ENCODE measurements at places on chromosomes 5 and 9.

DNA sequence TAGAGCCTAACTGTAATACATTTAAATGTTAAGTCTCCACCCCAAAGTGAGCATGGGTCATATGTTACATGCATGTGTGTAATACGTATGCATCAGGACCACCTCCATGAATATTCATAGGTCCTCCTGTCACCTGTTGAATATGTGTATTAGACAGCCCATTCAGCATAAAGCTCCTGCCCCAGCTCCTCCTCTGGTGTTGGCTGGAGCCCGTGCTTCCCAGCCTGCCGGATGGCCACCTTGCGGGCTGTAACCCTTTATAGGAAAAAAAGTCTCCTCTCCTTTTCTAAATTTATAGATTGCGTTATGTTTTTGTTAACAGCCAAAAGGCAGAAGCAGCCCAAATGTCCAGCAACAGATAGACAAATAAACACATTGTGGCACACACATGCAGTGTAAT, 299.5 kb downstream of the MED10 start:
- DNase-seq = no peak

DNA sequence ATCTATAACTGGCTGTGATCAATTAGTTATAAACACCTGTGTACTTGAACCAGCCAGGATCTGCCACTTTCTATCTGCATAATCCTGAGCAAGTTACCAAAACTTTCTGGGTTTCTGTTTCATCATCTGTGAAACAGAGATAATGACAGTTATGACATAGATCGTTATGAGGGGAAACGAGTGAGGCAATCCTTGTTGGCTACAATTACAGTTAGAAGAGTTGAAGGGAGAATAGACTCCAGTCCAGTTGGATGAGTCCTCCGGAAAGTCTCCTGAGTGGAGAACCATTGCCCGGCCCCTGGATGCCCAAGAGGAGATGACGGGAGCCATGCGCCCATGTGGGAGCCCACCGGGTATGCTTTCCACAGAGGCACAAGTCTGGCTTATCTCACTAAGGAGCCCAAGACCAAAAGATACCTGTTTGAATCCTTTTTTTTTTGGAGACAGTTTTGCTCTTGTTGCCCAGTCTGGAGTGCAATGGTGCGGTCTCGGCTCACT, 4.5 kb downstream of the PDE6A start:
- no peak for DNase-seq

DNA sequence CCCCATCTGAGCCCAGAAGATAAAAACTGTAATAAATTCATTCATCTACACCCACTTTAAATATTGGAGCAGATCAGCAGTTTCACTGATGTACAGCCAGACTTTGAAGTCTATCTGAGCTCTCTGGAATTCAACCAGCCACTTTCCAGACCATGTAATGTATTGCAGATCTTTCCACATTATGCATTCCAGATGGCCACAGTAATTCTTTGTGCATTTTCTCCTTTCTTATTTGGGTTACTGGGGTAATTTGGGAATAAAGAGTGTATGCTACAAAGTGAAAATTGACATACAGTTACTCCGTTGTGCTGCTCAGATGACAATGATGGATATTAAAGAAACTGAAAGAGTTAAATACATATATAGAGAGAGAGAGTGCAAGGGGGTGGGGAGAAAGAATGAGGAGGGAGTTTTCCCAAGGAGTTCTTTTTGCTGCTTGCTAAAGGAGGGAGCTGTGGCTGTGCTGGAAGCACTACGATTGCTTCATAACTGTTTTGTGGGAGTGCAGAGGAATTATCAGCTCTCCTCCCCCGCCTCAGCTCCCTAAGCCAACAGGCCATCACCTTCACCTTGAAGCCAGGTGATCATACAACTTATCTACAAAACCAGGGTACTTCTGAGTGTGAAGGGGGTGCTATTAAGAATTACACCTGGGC, 152.8 kb downstream of the GAS1 start:
- DNase-seq = no peak

GRCh38 chr9:123383512-123384170, 27.6 kb downstream of the CRB2 start:
- DNase-seq = no peak

GRCh38 chr9:69546265-69546664, 125.9 kb downstream of the APBA1 start:
- DNase-seq = peak; percentile 19

DNA sequence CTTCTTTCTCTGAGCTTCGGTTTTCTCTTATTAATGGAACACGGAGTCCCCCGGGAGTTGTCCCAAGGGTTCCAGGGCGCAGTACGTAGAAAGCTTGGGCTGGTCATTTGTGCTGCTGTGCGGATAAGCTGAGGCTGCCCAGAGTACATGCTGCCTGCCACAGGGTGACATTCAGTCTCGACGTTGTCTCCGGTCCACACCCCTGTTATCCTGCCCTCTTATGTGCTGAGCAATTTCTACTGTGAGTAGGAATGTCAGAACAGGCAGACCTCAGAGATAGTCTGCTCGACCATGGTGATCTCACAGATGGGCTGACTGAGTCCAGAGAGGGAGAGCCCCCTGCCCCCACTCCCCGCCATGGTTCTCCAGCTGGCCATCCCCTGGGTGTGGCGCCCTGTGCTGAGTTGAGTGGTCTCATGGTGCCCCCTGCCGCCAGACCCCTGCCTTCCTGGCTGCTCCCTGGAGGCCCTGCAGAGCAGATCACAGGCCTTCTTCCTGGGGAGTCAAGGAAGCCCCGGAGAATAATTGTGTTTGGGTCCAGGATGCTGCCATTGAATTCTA, 124.0 kb downstream of the RGS3 start:
- peak; percentile 17 for DNase-seq

DNA sequence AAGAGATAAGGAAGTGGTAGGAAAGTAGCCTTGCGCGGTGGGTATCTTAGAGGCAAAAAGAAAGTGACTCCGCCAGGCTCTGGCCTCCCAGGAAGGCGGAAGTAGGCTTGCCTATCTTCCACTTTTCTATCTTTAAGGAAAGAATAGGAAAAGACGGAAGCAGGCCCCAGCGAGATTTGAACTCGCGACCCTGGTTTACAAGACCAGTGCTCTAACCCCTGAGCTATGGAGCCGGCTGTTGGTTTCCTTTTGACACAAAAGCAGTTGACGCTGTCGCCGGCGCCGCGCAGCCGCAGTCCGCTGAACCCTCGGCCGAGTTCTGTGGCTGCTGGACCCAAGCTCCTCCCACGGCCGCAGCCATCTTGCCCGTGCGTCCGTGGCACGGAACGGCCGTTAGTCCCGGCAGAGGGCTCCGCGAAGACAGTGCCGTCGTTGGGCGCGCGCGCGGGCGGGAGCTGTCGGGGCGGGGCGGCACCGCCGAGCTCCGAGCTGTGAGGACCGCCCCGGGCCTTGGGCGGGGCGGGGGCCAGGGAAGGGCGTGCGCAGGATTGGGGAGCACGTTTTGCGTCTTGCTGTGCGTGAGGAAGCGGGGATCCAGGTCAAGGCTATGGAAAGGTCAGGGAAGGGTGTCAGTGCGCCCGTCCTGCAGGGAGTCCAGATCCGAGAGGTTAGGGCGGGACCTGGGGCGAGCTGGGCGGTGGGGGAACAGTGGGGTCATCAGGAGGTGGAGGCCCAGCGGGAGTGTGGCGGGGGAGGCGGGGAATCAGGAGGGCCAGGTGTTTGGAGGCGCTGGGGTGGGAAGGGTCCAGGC, 13.3 kb downstream of the TRIM7 start:
- no peak for DNase-seq

GRCh38 chr5:140642718-140643117, 3.5 kb downstream of the TMCO6 start:
- no peak for DNase-seq

GRCh38 chr9:136846376-136847087, 2.7 kb upstream of the PHPT1 start:
- DNase-seq = no peak

- DNase-seq = no peak
Measured at GRCh38 chr9:109875495-109876129, 95.6 kb downstream of the PALM2AKAP2 start.

- DNase-seq = no peak
Measured at GRCh38 chr5:95384485-95385213, 6.5 kb upstream of the FAM81B start.

DNA sequence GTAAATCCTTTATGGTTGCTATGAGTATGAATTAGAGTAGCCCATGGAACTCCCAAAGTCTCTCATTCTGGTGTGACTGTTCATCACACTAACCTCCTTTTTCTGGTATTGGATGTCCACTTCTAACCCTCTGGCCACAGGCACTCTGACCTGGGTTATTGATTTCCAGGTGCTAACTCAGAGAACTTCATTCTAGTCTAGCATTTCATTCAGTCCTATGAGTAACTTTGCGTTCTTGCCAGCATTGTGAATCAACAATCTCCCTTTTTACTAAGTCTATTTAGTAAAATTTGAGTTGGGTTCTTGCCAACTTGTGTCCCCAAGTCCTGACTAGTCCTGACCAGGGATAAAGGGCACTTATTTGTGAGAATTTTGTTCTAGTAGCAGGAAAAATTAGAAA, 103.5 kb downstream of the SNX18 start:
- no peak for DNase-seq

DNA sequence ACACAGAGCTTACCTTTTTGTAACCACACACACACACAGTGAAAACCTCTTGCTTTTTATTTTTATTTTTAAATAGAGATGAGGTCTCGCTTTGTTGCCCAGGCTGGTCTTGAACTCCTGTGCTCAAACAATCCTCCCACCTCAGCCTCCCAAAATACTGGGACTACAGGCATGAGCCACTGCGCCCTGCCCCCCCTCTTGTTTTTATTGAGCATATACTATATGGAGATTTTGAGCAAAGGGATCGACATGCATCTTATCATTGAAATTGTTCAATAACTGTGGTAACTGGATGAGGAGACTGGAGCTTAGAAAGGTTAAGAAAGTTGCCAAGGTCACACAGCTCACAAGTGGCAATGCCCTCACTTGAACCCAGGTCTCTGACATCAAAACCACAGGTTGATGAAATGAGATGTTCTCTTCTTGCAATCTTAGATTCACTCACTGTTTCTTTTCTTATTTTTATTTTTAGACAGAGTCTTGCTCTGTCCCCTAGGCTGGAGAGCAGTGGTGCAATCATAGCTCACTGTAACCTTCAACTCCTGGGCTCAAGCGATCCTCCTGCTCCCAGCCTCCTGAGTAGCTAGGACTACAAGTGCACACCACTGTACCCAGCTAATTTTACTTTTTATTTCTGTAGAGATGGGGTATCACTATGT, 26.8 kb upstream of the STXBP1 start:
- DNase-seq = no peak

DNA sequence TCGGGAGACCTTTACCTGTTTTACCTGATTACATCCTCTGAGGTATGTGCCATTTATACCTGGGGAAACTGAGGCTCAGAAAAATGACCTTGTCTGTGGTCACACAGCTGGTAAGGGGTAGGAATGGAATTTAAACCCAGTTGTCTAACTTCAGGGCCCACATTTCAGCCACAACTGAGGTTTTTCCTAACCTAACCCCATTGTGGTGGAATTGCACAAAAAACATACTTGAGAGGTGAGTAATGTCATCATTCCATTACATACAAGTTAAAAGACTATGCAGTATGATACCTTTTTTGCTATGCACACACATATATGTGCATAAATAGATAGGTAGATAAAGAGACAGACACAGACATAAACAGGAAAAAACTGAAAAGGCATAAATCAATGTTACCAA, 14.1 kb downstream of the FGF1 start:
- no peak for DNase-seq

- DNase-seq = no peak
Measured at GRCh38 chr5:173880306-173880985, 7.7 kb upstream of the CPEB4 start.

DNA sequence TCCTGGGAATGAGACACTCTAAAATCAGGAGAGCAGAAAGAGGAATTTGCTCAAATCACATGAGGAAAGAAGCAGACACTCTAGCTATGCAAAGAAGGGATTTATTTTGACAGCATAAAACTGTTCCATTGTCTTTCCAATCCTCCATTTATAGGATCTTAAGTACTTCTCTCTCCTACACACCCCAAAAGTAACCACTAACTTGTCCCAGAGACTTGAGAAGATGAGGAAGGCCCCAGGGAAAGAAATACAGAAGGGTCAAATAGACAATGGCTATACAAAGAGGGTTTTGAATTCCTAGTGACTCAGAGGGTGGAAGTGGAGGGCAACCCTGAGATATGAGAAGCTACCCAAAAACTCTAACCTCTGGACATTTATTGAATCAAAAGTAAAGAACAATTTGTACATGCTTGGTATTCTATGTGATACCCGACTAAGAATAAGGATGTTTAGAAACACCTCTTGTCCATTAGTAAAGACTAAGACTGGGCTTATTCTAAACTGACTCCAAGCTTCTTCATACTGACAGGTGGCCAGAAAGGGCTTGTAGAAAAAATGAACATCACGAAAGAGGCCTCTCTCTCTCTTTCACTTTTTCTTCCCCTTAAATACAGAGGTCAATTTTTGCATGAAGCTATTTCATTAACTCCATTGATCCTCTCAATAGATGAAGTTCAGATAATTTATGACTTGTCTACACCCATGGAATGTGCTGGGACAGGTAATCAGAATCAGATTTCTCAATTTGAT, 20.6 kb downstream of the DMAC1 start:
- no peak for DNase-seq

GRCh38 chr9:115400796-115401195, 282.8 kb upstream of the TNC start:
- DNase-seq = no peak

GRCh38 chr5:14901462-14902051, 30.0 kb upstream of the ANKH start:
- no peak for DNase-seq

- no peak for DNase-seq
Measured at GRCh38 chr5:1564824-1565736, 41.3 kb upstream of the LPCAT1 start.

DNA sequence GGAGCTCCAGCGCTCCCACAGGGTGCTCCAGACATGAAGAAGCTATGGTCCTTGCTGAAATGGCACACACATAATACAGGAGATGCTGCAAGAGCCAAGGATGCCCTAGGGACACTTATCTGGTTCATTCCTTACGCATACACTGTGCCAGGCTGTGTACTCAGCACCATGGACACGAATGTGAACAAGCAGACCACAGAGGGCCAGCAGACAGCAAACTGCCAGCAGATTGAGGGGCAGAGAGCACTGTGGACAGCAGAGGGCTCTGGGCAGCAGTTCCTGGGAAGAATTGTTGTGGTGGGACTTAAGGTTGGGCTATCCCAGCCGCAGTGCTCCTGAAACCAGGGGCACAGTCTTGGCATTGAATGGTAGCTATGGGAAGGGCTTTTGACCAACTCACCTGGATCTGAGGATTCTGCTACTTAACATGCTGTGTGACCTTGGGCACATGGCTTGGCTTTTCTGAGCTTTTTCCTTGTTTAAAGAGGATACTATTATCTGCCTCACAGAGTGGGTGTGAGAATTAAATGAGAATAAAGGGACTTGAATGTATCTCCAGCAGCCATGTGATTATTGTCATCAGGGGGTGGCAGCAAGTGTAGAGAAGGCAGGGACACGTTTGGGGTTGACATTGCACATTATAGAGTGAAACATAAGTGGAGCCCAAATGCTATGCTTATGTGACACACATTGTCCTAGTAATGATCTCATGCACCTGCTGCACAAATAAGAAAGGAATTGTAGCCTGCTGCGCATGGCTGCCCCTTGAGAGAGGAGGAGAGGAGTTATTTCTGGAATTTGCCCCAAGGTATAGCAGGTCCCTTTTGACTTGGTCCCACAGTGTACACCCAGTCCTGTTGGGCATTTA, 30.1 kb downstream of the PPARGC1B start:
- no peak for DNase-seq

- DNase-seq = no peak
Measured at GRCh38 chr9:129889941-129890717, 54.9 kb downstream of the USP20 start.
